NCI-H2171 treated with DMSO at 0.1 percent for 48 hours (cell line): ENCODE measurements at places on chromosomes 12 and 14.

DNA sequence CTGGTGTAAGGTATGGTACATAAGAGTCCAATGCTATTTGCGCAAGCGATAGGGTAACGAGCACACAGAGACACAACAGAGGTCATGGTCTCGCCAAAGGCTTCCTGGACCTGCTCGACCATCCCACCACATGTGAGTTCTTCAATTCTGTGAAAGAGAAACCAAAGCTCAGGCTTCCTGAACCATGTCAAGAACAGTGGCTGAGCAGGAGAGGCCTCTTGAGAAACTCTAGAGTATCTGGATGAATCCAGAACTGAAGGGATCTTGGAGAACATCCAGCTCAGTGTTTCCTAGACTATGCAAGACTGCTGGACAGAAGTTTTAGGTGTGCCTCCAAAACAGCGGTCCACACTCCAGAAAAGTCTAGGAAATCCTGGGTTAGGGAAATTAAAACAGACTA, 114.5 kb downstream of the TRAFD1 start:
- no peak for DNase-seq

- no peak for DNase-seq
Observed at GRCh38 chr12:19402743-19403431, 36.4 kb upstream of the AEBP2 start.

- no peak for DNase-seq
Observed at GRCh38 chr14:92421751-92422150, 91.8 kb upstream of the RIN3 start.

- no peak for DNase-seq
Observed at GRCh38 chr12:65045269-65045668, 75.8 kb downstream of the WIF1 start.

- no peak for DNase-seq
Observed at GRCh38 chr12:49097381-49097780, 2.8 kb upstream of the DHH start.

- DNase-seq = peak; percentile 97
Observed at GRCh38 chr14:56754921-56755320, 55.4 kb downstream of the OTX2 start.

- no peak for DNase-seq
Observed at GRCh38 chr14:35858521-35859209, 32.5 kb downstream of the BRMS1L start.

DNA sequence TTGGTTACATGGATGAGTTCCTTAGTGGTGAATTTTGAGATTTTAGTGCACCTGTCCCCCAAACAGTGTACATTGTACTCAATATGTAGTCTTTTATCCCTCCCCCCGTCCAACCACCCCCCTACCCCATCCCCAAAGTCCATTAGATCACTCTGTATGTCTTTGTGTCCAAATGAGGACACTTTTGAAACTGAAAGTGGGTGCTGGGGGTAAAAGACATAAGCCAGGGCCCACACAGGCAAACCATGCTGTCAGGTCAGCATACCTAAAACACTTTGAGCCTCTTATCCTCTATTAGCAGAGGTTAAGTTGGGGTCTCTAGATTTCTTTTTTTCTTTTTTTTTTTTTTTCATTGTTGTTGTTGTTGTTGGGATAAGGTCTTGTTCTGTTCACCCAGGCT, 31.3 kb upstream of the KICS2 start:
- DNase-seq = no peak

DNA sequence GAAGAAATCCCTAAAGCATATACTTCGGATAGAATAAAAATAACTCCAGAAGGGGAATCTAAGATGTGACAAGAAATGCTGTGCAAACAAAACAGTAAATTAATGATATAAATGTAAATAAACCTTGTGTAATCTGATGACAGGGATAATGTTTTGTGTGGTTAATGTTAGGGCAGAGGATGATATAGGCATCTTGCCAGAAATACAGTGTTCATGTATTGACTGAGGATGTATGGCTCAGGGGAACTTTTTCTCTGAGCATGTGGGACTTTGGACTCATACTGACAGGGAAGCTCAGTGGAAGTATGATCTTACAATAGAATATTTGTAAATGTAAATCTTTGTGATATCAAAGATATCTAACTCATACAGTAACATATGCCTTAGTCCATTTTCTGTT, 420.2 kb downstream of the TMTC2 start:
- DNase-seq = peak; percentile 41

DNA sequence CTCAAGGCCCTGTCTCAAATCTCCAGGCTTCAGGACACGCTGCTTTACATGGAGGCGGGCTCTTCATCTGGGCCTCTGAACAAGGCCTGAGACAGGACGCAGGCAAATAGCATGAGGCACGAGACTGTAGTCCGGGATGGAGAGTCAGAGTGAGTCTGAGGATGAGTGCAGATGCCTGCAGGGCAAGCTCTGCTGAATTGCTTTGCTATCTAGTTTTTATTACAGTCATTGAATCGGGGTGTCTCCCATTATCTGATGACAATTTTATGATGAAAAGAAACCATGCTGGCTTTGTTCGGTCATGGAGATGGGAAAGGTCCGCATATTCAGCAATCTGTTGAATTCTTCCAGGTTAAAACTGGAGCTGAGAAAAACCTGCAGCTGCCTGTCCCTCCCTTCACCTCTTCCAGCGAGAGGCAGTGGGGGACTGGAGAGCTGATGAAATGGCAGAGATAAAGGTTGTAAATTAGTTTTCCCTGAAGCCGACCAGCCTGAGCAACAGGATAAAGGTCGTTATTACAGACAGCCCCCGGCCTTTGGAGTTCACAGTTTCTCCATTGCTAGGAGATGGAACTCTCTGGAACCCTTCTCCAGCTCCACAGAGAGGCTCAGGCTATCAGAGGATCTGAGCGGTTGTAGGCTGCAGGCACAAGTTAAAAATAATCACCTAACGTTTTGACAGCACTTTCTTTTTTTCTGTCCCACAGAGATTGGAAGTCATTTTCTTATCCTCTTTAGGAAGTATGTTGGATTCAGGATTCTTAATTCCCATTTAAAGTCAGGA, 1.3 kb upstream of the ADGRD1 start:
- no peak for DNase-seq

DNA sequence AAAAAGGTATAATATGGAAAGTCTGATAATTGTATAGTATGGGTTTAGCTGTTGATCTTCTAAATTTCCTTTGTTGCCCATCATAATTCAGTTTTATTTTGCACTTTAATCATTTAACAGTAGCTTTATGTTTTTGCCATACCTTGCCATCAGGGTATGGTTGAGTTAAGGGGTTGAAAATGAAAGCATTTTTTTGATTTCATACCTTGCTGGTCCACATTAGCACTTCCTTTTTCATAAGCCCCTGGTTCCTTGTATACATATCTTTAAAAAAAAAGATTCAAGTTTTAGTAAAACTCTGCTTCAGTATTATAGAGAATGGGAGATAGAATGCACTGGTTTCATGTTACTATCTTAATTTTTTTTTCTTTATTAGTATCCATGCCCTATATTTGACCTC, 71.1 kb downstream of the MIPOL1 start:
- no peak for DNase-seq

GRCh38 chr14:66445936-66446335, 40.2 kb upstream of the CCDC196 start:
- peak; percentile 42 for DNase-seq

GRCh38 chr12:19165451-19165850, 35.9 kb downstream of the PLEKHA5 start:
- no peak for DNase-seq

GRCh38 chr12:118346895-118347294, 25.8 kb downstream of the TAOK3 start:
- no peak for DNase-seq

DNA sequence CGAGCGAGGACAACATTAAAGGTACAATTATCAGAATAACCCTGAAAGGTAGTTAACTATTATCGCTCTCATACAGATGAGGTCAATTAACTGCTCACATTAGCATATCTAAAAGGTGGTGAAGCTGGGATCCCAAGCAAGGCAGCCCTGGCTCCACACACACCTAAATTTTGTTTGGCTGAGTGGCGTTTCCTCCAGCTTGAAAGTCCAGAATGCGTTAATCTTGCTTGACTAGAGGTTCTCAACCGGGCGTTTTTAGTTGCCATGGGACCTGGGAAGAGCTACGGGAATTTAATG, 531 bp downstream of the DLGAP5 start:
- DNase-seq = no peak

GRCh38 chr12:96989916-96990315, 82.9 kb downstream of the NEDD1 start:
- DNase-seq = peak; percentile 37

DNA sequence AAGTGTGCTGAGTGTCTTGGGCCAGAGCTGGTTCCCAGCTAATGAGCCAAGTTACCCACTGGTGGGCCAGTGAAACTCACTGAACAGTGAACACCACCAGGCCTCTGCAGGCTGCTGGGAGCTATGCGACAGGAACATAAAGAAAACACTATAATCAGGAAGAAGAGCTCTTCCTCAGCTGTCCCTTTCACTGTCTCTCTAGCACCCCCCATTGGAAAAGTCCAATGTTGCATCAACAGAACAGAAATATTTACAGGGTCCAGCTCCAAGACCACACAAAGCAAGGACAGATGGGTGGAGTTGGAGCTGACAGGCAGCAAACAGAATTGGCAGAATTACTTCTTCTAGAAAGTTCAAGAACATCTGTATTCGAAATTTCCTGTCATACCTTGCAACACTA, 903.6 kb upstream of the TMEM132C start:
- DNase-seq = no peak

DNA sequence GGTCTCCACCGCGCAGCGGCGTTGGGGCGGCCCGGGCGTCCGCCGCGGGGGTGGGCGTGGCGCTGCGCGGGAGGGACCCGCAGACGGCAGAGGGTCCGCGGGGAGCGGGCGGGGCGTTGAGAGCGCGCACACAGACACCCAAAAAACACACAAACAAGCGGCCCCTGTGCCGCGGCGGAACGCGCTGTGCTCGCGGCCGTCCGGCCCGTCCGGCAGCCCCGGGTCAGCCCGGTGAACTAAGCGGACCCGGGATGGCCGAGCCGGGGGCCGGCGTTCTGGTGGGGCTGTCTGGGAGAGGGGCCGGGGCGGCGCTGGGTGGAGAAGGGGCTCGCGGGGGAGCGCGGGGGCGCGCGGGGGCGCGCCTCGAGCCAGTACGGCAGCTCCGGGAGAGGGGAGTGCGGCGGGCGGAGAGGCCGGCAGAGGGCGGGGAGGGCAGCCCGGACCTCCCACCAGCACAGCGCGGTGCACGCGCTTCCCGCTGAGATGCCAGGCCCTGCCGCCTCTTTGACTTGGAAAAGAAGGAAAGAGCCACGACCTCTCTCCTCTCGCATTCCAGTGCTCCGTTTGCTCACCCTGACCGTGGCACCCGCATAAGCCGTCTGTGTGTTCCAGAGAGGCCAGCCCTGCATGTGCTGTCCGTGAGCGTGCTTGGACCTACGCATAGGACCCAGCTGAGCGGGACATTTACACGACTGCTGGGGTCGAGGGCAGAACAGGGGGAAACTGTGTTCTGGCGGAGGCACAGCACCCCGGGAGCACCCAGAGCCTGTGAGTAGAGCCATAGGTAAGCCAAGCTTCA, 10.3 kb downstream of the SLC6A12 start:
- no peak for DNase-seq

- DNase-seq = no peak
Observed at GRCh38 chr12:72295101-72295500, 22.9 kb downstream of the TRHDE start.

DNA sequence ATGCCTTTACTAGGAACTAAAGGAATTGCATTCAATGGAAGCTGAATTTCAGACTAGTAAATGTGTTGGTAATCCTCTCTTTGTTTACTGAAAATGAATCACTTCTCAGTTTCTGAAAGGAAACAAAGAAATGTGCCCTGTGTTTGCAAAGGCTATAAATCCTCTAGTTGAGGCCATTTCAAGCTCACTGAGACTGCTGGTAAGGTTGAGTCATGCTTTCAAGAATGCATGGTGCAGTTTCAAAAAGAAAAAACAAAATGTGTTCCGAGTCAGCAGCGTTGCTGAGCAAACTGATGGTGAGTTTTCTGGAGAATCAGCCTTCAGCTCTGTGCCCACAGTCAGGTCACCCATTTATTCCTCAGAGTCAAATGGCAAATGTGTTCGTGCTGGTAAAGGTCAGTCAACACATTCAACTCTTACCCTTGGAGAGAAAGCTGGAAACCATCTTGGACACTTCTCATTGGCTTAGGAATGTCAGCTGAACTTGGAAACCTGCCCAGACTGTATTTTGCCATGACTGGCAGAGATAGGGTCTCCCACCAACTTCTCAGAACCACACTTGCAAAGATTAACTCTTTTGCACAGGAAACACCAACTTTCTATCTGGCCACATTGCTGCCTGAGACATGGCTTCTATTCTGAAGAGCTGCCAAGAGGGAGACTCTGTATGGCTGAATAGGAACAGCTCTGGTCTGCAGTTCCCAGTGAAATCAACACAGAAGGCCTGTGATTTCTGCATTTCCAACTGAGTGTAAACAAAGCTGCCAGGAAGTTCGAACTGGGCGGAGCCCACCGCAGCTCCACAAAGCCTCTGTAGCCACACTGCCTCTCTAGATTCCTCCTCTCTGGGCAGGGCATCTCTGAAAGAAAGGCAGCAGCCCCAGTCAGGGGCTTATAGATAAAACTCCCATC, 484.4 kb downstream of the ATP23 start:
- peak; percentile 44 for DNase-seq

DNA sequence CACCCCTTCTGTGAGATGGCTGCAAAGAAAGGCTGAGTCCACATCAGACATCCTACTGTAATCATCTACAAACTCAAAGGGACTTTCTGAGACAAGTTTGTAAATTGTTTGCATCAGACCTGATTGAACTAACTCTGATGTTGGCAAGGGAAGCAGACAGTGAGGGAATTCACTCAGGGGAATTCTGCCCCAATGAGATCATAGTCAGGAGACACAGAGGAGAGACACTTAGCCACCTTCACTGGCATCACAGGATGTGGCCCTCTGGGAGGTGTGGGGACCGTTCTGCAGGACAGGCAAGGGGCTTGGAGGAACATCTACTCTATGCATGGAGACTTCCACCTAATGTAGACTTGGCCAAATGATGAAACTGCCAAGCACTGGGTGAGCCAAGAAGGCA, 70.7 kb upstream of the DDX11 start:
- no peak for DNase-seq

- DNase-seq = no peak
Observed at GRCh38 chr12:119334430-119335170, at the start of gene CCDC60. TSS of gene CCDC60 (plus strand) at chr12:119334729. CDS start at chr12:119335177, 448 bp downstream.

- DNase-seq = peak; percentile 76
Observed at GRCh38 chr12:62912644-62913043, 22.3 kb downstream of the PPM1H start.

DNA sequence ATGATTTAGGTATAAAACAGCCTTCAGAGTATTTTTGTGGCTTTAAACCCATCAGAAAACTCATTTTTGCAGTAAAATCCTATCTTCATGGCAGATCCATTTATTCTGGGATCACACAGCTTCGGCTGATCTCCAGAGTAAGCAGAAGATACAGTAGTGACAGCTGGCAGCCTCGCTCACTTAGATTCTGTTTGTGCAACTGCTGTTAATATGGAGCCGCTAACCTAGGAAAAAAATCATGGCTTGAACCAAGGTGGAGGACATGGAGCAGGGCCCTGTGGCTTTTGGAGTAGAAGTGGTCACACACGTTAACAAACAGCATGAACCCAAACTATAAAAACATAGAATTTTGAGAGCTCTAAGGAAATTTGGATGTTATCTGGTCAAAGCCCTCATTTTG, 137.2 kb upstream of the ARHGAP5 start:
- DNase-seq = peak; percentile 86
